ENCODE measurements at places on chromosomes 16 and 17.

DNA sequence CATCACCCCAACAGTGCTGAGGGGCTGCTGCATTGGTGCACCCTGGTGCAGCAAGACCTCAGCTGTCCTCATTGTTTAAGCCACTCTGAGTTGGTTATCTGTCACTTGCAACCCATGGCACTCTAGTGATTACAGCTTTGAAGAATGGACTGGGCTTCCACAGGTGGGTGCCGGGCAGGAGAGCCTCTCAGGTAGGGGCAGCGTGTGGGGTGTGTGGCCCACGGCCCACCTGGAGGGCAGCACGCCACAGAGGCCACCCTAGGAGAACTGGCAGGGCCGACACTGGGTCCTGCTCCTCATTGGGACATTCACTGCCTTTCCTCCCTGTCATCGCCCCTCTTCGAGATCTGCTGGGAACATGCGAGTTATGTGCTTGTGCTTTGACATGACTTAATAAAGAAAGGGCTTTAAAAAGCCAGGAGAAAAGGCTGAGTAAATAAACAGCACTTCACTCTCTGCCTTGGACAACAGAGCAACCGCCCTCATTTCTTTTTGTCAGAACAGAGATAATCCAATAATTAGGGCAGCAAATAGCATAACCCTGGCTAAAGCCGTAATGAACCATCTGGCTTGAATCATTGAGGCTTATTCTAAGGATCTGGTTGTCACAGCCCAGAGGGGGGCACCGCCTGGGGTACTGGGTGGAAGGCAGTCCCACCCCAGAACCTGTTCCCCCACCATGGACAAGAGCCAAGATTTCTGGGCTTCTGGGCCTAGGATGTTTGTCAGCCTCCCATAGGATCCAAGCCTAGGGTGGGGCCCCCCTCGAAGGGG lies 3.0 kb downstream of the DOC2B start:
- DNase-seq = no peak

DNA sequence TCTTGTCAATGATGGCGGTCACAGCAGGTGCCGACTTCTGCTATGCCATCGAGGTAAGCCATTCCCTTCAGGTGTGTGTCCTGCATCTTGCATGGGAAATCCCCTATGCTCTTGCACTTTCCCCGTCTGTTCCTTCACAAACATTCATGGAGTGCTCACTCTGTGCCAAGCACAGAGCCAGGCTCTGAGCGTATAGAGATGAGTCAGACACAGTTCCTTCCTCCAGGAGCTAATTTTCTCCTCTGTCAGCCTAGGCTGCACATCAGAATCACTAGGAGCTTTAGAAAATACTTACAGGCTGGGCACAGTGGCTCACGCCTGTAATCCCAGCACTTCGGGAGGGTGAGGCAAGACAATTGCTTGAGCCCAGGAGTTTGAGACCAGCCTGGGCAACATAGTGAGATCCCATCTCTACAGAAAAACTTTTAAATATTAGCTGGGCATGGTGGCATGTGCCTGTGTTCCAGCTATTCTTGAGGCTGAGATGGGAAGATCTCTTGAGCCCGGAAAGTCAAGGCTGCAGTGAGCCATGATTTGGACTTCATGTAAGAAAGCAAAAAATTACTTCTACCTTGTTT lies 14.1 kb downstream of the PRMT7 start:
- no peak for DNase-seq

GRCh38 chr17:58764373-58764772 lies 8.7 kb downstream of the PPM1E start:
- no peak for DNase-seq

DNA sequence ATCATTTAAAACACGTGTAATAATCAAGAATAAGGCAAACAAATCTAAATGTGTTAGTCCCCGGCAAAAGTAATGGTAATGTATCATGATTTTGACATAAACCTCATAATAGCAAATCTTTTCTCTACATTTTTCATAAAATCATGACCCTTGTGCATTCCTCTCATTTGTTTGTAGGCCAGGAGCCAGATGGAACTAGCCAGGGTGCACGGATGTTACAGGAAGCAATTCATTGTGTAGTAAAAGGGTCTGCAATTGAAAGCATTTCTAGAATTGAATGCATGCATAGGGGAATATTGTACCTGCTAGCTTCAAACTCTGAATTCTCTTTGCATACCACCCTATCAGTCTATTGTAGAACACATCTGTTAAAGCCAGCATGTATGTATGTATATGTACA lies 66.6 kb downstream of the CNTNAP4 start:
- no peak for DNase-seq

DNA sequence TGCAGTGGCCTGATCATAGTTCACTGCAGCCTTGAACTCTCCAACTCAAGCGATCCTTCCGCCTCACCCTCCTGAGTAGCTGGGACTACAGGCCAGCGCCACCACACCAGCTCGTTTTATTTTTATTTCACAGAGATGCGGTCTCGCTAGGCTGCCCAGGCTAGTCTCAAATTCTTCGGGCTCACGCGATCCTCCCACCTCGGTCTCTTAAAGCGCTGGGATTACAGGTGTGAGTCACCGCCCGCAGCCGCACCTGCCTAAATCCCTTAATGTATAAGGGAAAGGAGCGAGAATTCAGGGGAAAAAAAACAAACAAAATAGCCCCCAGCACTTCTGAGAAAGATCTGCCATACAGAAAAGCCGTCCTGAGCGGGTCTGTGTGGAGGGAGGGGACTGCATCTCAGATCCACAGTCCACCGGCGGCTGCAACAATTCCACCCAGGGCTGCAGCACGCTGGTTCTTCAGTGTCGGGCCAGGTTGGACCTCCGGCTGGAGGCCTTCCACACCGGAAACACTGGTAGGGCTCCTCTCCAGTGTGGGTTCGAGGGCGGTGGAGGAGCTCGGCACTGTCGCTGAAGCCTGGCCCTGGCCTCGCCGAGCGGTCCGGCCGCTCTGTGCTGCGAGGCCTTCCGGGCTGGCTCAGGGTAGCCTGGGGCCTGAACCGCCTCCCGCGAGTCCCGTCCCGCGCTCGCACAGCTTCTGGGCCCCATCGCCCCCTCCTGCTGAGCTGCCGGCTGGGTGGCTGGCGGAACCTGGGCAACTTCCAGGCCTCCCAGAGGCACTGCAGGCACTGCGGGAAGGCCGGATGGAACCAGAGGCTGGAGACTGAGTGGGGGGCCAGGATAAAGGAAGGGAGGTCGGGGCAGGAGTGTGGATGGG lies 7.0 kb downstream of the ZNF843 start:
- no peak for DNase-seq

DNA sequence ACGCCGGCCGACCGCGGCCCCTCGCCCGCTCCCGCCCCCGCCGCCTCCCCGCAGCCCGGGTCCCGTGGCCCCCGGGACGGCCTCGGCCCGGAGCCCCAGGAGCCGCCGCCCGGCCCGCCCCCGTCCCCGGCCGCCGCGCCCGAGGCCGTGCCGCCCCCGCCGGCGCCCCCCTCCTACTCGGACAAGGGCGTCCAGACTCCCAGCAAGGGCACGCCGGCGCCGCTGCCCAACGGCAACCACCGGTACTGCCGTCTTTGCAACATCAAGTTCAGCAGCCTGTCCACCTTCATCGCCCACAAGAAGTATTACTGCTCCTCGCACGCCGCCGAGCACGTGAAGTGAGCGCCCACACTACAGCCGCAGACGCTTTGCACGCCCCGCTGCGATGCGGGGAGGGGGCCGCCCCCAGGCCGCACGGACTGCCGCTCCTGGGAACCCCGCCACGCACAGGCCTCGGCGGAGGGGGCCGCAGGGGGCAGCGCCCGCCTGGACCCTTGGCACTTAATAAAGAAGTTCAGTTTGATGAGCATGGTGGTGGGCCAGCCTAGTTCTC lies 35.5 kb upstream of the ZC3H18 start:
- no peak for DNase-seq

DNA sequence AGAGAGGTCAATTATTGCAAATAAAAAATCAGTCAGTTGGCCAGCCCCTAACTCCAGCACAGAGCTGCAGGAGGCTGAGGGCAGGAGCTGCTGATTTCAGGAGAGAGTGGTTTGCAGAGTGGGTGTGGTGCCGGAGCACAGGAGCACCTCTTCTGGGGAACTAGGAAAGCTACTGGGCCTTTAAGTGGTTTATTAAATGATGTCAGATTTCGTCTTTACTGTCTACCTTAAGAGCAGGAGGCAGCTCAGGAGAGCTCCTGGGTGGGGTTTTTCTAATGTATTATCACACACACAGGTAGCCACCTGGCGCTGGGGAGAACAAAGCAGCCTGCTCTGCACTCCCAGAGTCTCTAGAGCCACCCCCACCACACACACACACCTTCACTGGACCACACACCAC lies 11.5 kb upstream of the HAS3 start:
- DNase-seq = no peak

GRCh38 chr16:2786061-2786825 lies 1.1 kb downstream of the PRSS33 start:
- DNase-seq = no peak

- DNase-seq = no peak
These were observed 34.4 kb downstream of the DNAH3 start for GRCh38 chr16:21116148-21116693.

DNA sequence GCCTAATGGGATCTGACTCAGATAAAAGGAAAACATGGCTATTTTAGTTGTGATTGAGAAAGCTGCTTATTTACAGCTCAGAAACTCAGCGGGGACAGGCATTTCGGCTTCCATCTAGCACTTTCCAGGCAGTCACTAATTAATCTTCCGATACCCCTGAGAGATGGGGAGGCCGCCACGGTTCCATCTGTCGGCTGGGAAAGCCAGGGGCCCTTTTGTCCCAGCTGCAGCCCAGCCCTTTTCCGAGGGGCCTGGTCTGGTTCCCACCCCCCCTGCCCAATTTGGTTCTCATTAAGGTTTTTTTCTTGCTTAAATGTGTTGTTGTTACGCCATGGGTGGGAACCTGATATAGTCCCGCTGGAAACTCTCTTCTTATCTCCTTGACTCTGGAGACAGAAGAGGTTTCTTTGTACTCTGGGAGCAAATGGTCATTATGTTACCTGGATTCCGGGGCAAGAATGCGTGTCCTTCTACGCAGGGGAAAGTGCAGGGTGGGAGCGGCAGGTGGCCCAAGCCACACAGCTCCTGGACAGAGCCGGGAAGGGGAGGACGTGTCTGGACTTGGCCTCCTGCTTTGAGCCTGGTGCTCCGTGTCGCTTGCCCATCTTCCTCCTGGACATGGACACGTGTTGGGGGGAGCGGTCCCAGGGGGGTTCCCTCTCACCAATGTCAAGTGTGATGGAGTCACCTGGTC lies 50.9 kb upstream of the GSE1 start:
- DNase-seq = no peak
